ENCODE measurements at places on chromosomes 7 and 10.

DNA sequence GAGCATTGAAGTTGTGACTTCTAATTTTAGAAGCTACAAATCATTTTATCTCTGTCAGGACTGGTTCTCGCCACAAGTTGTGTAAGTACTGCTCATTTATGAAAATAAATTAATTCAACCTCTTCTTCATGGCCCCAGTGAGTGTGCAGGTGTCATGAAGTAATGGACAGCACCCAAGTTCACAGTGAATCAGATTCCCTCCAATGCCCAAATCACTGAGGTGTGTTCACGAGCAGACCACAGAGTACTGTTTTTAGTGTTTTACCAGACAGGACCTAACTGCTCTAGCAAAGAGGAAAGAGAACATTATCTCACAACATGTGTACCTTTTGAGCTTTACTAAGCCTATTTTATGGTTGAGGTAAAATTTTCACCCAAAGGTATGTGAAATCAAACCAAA, 980.0 kb downstream of the CNTNAP2 start:
- DNase-seq, result no peak

GRCh38 chr7:130268463-130269317, 2.0 kb downstream of the CPA2 start:
- no peak for DNase-seq

DNA sequence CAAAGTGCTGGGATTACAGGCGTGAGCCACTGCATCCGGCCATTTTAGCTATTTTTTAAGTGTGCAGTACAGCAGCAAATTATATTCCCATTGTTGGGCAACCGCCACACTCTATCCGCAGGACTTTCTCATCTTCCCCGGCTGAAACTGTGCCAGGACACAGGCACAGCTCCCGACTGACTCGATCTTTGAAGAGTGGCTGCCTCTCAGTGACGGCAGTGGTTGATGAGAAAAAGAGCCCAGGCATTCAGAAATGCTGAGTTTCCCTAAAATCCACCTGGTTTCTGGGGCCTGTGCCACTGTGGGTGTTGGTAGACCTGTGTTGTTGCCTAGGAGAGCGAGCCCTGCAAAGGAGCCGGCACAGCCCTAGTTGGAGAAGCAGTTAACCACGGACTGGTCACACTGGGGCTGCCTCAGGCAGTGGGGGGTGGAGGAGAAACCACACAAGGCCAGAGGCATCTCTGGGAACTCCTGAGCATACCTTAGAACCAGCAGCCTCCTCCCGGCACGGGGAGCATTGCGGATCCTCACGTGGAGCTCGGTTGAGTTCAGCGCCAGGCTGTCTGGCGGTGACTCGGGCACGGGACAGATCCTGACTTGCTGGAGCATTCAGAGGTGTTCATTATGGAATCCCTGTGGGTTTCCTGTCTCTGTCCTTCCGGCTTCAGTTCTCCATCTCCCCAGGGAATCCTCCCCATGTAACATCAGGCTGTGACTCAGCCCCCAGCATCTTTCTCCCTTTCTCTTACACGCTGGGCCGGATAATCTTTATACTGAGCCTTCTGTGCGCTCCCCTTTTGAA, 16.2 kb downstream of the PFKFB3 start:
- DNase-seq, result no peak

GRCh38 chr10:101856626-101857025, 13.0 kb upstream of the KCNIP2 start:
- DNase-seq, result no peak

DNA sequence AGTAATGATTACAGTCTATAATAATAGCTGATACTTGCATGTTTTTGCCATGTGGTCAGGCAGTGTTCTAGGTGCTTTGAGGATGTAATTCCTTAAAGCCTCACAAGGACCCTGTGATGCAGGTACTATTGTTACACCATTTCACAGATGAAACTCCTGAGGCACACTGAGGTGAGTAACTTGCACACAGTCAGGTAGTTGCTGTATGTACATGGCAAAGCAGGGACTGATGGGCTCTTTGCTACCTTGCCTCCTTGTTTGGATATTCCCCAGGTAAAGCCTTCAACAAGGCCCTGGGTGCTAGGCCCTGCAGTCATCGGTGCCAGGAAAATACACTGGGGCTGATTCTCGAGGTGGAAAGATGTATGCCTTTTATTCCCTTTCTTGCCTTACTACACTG, 317.5 kb downstream of the CXCL12 start:
- DNase-seq, result no peak

All from AG04450 (cell line).